ENCODE measurements at places on chromosomes 7 and 10. TPM values are rescaled to one million over a fixed set of nuclear protein-coding genes. Genes with fewer than 3 reads are reported as not detected.

The AGAP9 gene
- 1.6 TPM for total RNA-seq

The VIPR2 gene
- not detected for total RNA-seq

The WDFY4 gene
- 0.25 TPM for total RNA-seq

The CYP3A7 gene
- total RNA-seq = not detected

The NCF1 gene
- under 0.01 TPM for total RNA-seq

The HOXA5 gene
- 4.1 TPM for total RNA-seq

The TAS2R41 gene
- not detected for total RNA-seq

The JCAD gene
- 50.6 TPM for total RNA-seq

The DDX50 gene
- total RNA-seq = 30.6 TPM

The RBP4 gene
- not detected for total RNA-seq

The OLAH gene
- total RNA-seq = 0.26 TPM

All from dermis microvascular lymphatic vessel endothelial cell (primary cell).